SK-N-MC (cell line): ENCODE measurements at places on chromosomes 11 and 22.

GRCh38 chr11:17406082-17406817 is 17.8 kb upstream of the KCNJ11 start:
- DNase-seq: no peak

GRCh38 chr11:65126624-65127274 is 4.6 kb downstream of the MRPL49 start:
- DNase-seq: no peak

DNA sequence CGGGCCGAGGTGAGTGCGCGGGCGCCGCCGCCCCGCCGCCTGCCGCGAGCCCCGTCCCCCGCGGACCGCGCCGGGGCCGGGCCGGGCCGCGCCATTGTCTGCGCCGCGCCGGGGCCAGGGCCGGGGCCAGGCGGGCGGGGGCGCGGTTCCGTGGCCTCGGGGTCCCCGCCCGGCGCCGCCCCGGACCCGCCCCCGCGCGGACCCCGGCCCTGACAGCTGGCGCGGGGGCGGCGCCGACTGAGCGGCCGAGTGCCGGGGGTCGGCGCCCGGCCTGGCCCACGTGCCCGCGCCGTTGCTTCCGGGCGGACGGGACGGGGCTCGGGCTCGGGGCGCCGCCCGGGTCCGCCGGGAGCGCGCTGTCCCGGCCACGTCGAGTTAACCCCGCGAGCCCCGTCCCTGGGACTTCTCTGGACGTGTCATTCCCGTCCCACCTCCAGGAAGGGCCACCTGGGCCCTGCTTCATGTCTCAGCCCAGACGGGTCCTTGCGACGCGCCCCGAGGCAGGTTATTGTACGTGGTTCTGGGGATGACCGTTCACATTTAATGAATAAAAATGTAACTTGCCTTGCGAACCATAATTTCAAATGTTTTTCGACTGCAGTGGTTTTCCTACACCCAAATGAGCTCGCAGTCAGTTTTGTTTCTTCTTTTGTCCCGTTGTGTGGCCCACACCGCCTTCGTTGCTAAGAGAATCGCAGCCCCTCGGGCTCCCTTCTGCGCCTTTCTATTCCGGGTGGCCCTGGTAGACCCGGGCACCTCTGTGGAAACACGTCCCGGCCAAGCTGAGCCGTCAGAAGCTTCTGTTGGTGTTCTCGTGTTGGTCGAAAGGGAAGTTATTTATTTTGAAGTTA is 562 bp downstream of the ZBED4 start:
- DNase-seq: no peak

DNA sequence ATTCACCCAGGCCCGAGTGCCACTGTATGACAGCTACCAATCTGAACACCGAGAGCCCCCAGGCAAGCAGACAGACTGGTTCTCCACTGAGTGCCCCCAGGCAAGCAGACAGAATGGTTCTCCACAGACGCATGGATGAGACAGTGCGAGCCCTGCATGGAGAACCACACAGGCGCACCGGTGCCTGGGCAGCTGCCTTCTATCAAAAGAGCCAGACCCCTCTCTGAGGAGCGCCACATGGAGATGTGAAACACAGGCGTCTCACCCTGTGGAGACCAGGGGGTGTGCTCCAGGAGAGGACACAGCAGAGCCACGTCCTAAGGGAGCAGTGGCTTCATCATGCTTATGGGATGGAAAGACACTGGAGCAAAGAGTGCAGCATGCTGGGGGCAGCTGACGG is 94.5 kb upstream of the BID start:
- DNase-seq: no peak

DNA sequence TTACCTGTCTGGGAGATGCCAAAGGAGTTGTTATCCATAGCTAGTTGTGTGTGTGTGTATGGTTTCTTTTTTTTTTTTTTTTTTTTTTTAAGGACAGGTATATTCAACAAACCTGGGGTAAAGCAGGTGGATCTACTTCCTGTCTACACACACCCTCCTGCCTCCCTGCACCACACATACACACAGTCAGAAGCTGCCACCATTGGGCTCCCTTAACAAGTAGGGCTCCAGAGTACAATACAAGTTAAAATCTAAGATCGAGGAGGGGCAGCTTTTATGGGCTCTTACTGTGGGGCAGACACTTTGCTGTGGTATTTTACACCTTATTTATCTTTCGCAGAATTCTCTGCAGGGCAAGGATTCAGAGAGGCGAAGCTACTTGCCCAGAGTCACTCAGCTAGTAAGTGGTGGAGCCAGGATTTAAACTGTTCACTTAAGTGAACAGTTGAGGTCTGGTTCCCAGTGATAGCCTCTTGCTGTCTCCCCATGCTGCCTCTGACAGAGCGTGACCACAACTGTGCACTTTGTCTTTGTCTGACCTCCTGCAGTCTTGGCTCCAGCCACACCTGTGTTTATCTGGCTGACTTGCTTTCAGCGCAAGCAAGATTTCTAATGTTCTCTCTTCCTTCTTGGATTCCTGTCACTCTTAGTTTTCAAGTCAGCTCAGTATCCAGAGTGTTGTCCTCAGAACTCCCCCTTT is 135.0 kb downstream of the CSNK2A3 start:
- DNase-seq: no peak
